ENCODE measurements at places on chromosomes 6 and 20.

GRCh38 chr20:4971064-4971463 is 30.2 kb downstream of the SLC23A2 start:
- no peak for DNase-seq

DNA sequence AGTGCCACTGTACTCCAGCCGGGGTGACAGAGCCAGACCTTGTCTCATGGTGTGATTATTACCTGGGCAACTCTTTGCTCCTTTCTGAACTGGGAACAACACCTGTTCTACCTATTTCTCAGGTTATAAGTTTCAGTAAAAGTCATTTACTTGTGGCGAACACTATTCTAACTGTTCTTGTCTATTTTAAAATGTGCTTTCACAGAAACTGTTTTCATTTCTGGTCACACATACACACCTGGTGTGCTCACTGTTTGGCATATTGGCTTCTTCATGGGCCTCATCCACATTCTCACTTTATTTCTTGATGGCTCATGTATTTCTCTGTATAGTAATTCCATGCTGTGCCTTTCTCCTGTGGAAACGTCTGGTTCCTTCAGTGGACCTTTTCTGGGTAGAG is 30.5 kb upstream of the XRN2 start:
- no peak for DNase-seq

DNA sequence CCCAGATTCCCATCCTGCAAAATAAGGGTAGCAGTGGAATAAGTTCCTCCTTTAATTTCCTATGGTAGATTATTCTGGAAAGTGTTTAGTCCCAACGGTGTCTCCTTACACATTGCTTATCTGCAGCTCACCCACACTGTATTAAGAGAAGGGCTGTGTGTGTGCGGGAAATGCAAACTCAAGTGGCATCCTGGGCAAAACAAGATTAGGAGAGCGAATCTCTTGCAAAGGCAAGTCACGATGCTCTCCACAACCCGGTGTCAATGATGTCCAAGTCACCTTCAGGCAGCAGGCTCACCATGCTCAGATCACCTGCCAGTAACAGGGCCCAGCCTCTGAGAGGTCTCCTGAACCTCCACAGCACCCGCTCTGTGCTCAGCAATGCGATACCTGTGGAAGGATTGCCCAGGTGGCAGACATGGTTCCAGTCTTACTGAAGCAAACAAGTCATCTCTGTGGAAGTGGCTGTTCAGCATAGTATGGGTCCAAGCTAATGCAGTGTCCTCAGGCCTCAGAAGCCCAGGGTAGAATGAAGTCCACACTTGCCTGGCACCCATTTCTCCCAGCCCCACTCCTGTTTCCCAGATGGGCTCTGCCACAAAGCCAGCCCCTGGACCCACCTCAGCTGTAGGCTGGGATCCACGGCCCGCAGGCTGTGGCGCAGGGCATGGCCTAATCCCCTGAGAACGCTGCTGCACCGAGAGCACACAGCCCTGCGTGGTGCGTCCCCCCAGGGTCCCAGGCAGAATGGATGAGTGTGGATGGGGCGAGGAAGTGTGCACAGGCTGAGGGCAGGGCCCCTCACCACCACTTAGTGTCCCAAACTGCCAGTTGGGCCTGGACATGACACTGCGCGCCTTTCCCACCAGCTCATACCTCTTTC is 101.2 kb downstream of the PXDC1 start:
- no peak for DNase-seq

DNA sequence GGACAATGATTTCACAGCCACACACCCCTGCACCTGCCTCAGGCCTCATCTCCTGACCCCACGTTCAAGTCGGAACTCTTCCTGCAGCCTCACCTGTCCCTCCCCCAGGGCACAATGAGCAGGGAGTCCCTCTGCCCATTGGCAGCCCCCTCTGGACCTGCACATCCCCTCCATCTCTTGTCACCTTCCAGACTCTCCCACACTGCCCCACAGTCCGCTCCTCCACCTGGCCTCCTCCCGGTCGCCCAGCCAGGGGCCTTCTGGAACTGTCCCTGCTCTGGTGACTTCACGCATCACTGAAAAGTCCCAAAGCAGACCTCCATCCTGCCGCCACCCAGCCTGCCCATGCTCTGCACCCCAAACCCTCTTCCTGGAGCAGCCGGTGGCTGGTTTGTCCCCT is 4.7 kb downstream of the CTSZ start:
- no peak for DNase-seq

- no peak for DNase-seq
These were observed at the start of gene HSPA12B for GRCh38 chr20:3732327-3733118. HSPA12B (plus strand) TSS chr20:3732685; CDS start chr20:3738675, 5,990 bp downstream.

GRCh38 chr6:35048631-35049083 is 92.5 kb downstream of the TCP11 start:
- no peak for DNase-seq

GRCh38 chr20:32810941-32811340 is 8.8 kb upstream of the MAPRE1 start:
- DNase-seq, result no peak

GRCh38 chr6:36625158-36625919 is 31.2 kb downstream of the SRSF3 start:
- DNase-seq, result no peak

- no peak for DNase-seq
These were observed 220.3 kb downstream of the ALDH8A1 start for GRCh38 chr6:134729561-134729960.
